ENCODE measurements at places on chromosomes 4 and X.

GRCh38 chr4:7381221-7381889 is 53.4 kb downstream of the PSAPL1 start:
- DNase-seq: no peak

- DNase-seq: no peak
Observed at GRCh38 chr4:54060116-54060515, 4.3 kb downstream of the CHIC2 start.

- DNase-seq: no peak
Observed at GRCh38 chr4:1396806-1397455, 9.3 kb downstream of the NKX1-1 start.

DNA sequence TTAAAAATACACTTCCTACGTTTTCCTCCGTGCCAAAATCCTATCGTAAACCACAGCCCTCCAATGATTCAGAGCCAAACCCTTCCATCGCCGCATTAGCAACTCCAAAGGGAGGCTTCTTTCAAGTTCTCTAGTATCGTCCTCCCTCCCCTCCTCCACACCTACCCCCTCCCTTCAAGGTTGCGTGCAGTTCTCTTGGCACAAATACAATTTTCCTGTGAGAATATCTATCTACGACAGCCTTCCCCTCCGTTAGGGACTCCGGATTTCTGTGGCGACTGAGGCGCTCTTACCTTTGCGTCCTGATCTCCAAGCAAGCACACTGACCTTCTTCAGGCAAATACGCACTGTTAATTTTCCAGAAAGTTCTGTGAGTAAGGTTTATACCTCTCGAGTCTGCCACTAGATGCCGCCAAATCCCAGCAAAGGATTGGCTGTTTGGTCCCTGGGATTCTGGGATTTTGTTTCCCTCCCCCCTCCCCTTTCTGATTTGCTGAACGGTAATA is 1.2 kb upstream of the MORF4L2 start:
- no peak for DNase-seq
